A172 (cell line): ENCODE measurements at places on chromosomes 2 and 18.

GRCh38 chr18:62080172-62080900, 106.5 kb downstream of the PIGN start:
- DNase-seq, result no peak

- DNase-seq, result no peak
Observed at GRCh38 chr2:205605638-205606304, 76.5 kb upstream of the NRP2 start.

DNA sequence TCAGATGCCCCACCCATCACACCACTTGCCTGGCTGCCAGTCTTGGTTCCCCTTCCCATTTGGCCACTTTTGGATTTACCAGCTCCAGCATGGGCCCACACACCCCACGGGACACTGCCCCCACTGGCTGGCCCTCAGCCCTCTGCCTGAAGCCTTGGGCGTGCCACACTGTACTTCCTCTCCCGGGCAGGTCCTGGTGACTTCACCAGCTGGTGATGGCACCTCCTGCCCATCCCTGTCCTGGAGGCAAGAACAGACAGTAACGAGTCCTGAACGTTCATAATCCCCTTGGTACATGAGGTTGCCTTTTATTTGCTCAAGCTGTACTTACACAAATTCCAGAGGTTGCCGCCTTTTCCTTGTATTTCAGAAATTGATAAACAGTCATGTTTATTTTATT, 81.1 kb downstream of the TMEM17 start:
- no peak for DNase-seq

GRCh38 chr2:33038230-33038629, 91.5 kb downstream of the LTBP1 start:
- no peak for DNase-seq
